Muscle of leg (tissue), 16 donors: ENCODE measurements at places on chromosomes 12 and 14. TPM values are rescaled to one million over a fixed set of nuclear protein-coding genes. Genes with fewer than 3 reads are reported as not detected.

Gene PTGER2
- polyA plus RNA-seq: 1.2 TPM

Gene C1S
- 80.4 TPM for polyA plus RNA-seq

Gene STAT2
- 61.4 TPM for polyA plus RNA-seq

Gene ZBTB42
- 7.2 TPM for polyA plus RNA-seq

Gene OVCH1
- polyA plus RNA-seq: 0.08 TPM

Gene OTUB2
- polyA plus RNA-seq: 0.76 TPM

Gene ACRBP
- polyA plus RNA-seq: 2.5 TPM

Gene IGF1
- 34.7 TPM for polyA plus RNA-seq

Gene GPR84
- polyA plus RNA-seq: 0.20 TPM

Gene TROAP
- polyA plus RNA-seq: 17.0 TPM

Gene PPM1H
- 4.2 TPM for polyA plus RNA-seq

Gene DPF3
- polyA plus RNA-seq: 2.5 TPM

Gene BCL11B
- 1.3 TPM for polyA plus RNA-seq

Gene SERPINA12
- polyA plus RNA-seq: not detected

Gene YAF2
- 22.5 TPM for polyA plus RNA-seq

Gene SDSL
- 1.3 TPM for polyA plus RNA-seq

Gene DDX11
- 27.4 TPM for polyA plus RNA-seq

Gene CCDC175
- not detected for polyA plus RNA-seq

Gene TMEM132D
- 0.60 TPM for polyA plus RNA-seq

Gene STYK1
- polyA plus RNA-seq: 0.39 TPM

Gene SYT1
- 1.1 TPM for polyA plus RNA-seq

Gene SUPT16H
- 68.0 TPM for polyA plus RNA-seq

Gene PLEKHD1
- polyA plus RNA-seq: 1.2 TPM

Gene SOX5
- polyA plus RNA-seq: 1.8 TPM

Gene MTA1
- 111 TPM for polyA plus RNA-seq

Gene FOXN4
- 0.09 TPM for polyA plus RNA-seq

Gene TGFB3
- polyA plus RNA-seq: 132 TPM

Gene PCED1B
- polyA plus RNA-seq: 0.92 TPM

Gene KSR2
- polyA plus RNA-seq: 0.07 TPM

Gene TAS2R31
- 0.61 TPM for polyA plus RNA-seq

Gene ESRRB
- 3.8 TPM for polyA plus RNA-seq

Gene EGLN3
- 73.1 TPM for polyA plus RNA-seq
